ENCODE measurements at places on chromosomes 2 and 18. TPM values are rescaled to one million over a fixed set of nuclear protein-coding genes. Genes with fewer than 3 reads are reported as not detected.

Gene RAB17
- 58.3 TPM for total RNA-seq

Gene CNRIP1
- 5.8 TPM for total RNA-seq

Gene COLEC12
- total RNA-seq = 23.2 TPM

Gene UPP2
- total RNA-seq = 0.52 TPM

- DNase-seq = no peak
- H3K36me3 ChIP-seq = no peaks in the 10 kb centered on the region
- H3K4me3 ChIP-seq = no peak overlapping the region
- no peaks in the 10 kb centered on the region for H3K27me3 ChIP-seq
These were observed 84.1 kb upstream of the NABP1 start for GRCh38 chr2:191593622-191594385.

GRCh38 chr2:27854229-27854862 is 35.8 kb downstream of the RBKS start:
- H3K27me3 ChIP-seq = no peaks in the 10 kb centered on the region
- no peak for DNase-seq
- H3K4me3 ChIP-seq = no peak overlapping the region
- no peaks in the 10 kb centered on the region for H3K36me3 ChIP-seq
- H3K27ac ChIP-seq = no peak overlapping the region
- H3K4me1 ChIP-seq = peaks cover 4% of the 10 kb centered on the region
